ENCODE measurements at places on chromosomes 2 and 18.

DNA sequence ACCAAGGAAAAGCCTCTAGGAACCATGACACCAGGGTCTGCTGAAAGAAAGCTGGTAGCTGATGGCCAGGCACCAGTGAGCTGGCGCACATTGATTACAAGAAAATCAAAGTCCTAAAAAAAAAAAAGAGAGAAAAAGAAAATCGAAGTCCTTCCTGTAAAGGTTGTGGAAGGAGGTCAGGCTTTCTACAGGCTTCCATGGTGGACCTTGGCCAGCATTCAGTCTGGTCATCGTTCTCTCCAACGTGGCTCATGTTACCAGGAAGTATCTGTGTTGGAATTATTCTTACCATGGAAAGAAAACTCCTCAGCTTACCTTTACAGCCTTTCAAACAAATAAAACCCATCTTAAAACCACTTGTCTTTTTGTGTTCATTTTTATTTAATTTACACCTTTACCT, 65.6 kb downstream of the CYB5A start:
- DNase-seq, result no peak

DNA sequence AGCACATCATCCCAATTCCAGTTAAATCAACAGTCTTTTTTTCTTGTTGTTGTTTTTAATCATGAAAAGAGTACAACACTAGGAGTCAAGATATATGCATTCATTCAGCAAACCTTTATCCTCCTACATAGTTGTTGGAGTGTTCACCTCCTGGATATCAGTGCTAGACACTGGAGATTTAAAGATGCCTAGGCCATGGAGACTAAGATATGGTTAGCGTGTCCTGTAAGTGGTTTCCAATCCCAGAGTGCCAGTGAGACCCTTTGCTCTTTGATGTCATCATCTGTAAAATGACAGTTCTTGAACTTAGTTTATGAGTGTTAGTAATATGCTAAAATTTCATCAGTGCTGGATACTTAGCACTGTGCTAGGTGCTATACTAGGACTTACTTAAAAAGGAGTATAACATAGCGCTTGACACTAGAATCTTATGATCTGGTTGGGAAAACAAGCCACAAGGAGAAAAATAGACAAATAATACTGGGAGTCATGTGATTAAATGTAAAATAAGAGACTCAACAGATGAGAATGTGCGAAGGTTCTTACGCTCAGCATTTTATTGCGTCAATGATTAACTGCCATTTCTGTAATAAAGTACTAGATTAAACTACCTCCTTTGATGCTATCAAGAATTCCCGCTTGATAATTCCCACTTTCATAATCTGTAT, 31.5 kb downstream of the BABAM2 start:
- DNase-seq, result no peak

- no peak for DNase-seq
Observed at GRCh38 chr2:8315531-8316165, 366.2 kb upstream of the ID2 start.

GRCh38 chr2:53896864-53897263, 37.1 kb upstream of the GPR75 start:
- DNase-seq, result no peak

- DNase-seq, result no peak
Observed at GRCh38 chr2:197633109-197633657, 42.2 kb downstream of the RFTN2 start.

- no peak for DNase-seq
Observed at GRCh38 chr18:13538630-13539029, 187.7 kb downstream of the FAM210A start.

DNA sequence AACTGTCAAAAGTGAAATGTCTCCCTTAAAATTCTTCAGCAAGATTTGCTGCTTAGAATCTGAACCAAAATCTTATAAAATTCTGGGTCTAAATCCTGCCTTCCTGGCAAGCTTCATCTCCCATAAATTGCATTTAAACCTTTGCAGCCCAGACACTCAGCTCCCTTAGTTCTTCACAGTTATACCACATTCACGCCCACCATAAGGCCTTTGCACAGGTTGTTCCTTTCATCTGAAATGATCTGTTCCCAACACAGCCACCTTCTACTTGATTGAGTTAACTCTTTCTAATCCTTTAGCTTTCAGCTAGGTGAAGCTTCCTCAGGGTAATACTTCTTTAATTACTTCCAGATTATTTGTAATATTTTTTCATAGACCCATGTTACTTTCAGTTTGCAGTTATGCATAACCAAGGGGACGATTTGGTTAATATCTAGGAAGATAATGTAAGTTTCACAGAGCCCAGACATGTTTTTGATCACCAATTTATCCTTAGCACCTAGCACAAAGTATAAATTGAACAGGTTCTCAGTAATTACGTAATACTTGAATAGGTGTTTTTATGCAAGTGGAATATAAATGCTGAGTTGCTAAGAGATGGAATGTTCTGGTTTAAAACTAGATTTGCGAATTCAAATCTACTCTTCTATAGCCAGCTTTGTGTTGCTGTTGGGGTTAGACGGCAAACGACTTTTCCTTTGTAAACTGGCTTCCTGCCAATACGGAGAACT, 779.7 kb upstream of the PKDCC start:
- DNase-seq, result no peak

- DNase-seq, result no peak
Observed at GRCh38 chr2:118054213-118055008, 33.9 kb upstream of the INSIG2 start.

DNA sequence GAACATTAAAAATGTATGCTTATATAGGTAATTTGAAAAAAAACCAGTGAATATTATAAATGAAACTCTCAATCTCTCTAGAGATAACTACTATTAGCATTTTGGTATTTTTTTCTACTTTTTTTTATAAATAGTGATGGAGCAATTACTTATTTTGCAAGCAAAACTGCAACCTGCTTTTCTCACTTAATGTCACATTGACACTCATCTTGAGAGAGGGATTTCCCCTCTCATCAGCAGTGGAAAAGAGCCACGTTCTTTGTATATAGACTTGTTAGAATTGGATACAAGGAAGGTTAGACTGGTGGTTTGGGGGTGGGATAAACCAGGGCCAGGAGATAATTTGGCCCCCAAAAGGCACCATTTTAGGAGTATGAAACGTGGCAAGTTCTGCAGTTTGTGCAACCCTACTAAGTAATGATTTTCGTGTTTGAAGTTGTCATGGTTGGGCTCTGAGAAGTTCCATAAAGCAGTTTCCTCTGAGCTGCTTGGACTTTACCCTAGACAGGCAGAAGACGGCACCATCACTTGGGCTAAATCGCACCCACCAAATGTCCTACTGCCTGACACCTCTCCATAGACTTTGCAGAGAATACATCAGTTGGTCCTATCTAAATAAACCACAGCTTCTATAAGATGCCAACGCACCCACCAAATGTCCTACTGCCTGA, 194.0 kb downstream of the ACTR3 start:
- no peak for DNase-seq

GRCh38 chr2:10094271-10094814, 14.1 kb upstream of the CYS1 start:
- no peak for DNase-seq

DNA sequence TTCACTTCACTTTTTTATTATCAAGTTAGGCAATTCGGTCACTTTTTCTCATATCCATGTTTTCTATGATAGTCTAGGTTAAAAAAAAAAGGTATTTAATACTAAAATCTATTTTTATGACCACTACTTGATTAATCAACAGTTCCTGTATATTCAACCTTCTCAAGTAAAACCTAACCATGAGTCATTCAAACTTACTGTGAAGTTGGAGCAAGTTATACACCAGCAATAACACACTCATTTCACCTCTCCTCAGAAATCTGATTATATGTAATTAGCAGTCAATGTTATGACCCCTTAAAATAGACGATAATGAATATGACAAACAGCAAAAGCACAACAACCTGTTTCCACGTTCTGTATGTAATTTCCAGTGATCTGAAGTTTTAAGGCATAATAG, 35.0 kb upstream of the ADAM17 start:
- DNase-seq, result no peak

GRCh38 chr2:151733771-151734672, at the start of gene NEB:
Gene NEB (minus strand): TSS chr2:151734476. CDS start chr2:151733156, 1,320 bp downstream.
- DNase-seq, result no peak

DNA sequence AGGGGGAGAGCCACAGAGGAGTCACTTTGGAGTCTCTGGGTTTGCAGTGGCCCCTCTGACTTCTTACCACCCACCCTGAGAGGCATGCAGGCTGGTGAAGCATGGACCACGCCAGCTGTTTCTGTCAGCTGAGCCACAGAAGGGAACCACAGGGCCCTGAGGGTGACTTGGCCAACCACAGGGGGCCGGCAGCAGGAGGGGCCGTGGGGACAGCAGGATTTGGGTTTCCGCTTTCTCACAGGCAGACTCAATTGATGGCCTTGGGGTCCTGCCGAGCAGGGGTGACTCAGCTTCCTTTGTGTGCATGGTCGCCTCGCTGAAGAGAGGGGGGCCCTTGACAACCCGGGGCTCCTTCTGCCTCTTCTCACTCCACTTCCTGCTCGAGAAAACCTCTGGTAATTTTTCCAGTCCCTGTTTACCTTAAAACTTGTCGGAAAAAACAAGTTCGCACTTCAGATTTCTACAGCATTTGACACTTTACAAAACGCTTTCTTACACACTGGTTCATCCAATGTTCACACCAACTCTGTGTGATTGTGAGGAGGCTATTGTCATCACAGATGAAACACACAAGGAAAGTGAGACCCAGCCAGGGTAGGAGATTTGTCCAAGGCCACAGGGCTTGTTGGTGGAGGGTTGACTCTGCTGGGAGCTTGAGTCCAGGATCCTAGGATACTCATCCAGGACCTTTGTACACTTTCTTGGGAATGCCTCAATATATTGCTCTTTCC, 311.2 kb downstream of the LPIN1 start:
- no peak for DNase-seq

DNA sequence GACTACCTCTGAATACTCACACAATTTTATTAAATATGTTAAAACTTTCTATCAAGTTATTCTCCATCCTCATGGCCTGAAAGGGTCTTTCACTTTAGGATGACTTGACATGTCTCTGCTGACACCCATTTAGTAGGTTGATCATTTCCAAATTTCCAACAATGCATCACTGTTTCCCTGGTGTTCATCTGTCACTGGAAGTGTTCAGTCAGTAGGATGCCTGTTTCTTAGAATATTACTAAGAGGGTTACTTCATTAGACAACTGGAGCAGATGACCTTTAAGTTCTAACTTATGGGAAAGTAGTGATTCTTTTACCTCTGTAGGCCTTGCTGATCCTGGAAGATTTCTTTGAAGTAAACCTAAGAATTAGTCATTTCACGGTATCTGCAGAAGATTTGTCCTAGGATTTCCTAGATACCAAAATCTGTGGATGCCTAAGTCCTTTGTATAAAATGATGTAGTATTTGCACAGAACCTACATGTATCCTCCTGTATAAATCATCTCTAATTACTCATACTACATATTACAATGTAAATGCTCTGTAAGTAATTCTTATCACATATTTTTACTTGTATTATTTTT, 77.7 kb downstream of the MAP3K20 start:
- DNase-seq, result no peak

DNA sequence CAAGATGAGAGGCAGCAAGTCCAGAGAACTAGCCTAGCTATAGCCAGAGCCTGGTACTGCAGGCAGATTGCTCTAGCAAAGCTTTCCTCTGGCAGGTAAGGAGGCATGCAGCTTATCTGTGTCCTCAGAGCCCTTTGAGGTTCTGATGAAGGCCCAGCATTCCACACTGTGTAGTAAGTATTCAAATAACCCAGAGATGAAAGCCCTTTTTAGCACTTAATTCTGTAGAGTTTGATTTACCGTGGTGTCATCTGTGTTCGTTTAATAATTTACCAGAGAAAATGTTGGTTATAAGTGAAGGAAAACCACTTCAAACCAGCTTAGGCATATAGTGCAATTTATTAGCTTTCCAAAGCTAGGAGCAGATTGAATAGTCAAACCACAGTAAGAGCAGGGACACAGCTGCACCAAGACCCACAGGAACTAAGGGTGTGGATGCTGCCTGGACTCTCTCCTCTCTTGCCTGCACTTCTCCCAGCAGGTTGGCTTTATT, 226.6 kb downstream of the BABAM2 start:
- no peak for DNase-seq

DNA sequence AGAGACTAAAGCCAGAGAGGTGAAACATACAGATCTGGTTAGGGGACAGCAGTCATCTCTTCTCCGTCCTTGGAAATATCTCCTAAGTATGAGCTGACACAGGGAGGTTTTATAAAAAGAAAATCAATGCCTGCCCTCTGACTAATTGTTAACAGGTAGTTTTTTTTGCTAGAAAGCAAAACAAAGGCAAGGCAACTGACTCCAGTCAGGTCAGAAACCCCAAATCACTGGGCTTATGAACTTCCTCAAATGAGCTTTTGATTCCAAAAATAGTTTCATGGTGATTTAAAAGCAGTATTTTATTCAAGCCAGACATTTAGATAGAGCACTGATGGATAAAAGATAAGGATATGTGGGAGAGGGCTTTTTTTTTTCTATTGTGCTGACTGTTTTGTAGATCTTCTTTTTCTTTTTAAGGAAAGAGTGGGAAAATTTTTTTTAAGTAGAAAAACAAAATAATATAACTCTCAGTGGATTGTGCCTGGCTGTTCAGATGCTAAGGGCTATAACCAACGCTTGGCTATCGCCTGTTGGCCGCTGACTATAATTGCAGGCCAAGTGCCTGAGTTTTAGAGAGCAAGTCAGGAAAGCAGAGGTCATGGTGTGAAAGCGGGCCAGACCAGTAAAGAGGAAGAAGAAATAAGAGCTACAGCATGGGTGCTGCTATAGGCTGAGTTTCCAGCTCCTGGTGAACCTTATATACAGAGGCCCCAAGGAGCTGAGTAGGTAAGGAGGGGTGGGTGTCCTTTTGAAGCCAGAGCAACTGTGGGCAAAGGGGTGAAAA, 44.9 kb downstream of the MRPL35 start:
- DNase-seq, result no peak

DNA sequence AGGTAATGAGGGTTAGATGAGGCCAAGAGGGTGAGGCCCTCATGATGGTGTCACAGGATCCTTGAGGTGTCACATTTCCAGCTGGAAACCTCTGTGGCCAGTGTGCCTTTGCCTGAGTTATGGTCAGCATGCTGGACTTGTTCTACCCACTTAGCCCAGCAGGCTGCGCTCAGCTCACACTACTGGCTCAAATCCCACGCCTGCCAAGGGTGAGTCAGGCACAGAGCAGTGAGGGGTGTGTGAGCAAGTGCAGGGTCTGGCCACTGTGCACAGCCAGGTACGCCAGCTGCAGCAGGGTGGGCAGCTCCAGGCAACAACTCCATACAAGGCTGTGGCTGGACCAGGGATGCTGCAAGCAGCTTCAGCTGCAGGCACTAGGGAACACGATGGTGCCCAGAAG, 616.6 kb upstream of the FSHR start:
- peak; percentile 33 for DNase-seq

DNA sequence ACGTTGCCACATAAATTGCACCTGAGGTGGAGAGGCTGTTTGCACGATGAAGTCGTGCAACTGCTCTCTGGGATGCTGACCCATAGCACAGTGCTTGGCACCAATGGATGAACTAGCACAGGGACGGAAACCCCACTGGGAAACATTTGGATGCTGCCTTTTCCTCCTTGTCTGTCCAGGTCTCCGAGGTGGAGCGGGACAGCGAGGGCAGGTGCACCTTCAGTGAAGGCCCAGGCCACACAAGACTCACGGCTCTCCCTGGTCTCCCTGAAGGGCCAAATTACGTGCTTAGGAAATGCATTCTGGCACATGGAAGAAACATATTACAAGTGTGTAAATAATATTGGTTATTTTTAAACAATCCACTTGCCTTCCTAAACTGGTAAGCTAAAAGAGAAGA, 70.3 kb downstream of the TPO start:
- no peak for DNase-seq

- no peak for DNase-seq
Observed at GRCh38 chr18:40108596-40108995, 1846.4 kb upstream of the PIK3C3 start.

- no peak for DNase-seq
Observed at GRCh38 chr2:225797394-225797793, 397.9 kb downstream of the NYAP2 start.

- no peak for DNase-seq
Observed at GRCh38 chr2:198697218-198697617, 760.5 kb downstream of the SATB2 start.

Data from D341Med (cell line).